ENCODE measurements at places on chromosomes 11 and 22.
A peak's percentile ranks its signal among the peaks of the same experiment; 100 is the strongest.

DNA sequence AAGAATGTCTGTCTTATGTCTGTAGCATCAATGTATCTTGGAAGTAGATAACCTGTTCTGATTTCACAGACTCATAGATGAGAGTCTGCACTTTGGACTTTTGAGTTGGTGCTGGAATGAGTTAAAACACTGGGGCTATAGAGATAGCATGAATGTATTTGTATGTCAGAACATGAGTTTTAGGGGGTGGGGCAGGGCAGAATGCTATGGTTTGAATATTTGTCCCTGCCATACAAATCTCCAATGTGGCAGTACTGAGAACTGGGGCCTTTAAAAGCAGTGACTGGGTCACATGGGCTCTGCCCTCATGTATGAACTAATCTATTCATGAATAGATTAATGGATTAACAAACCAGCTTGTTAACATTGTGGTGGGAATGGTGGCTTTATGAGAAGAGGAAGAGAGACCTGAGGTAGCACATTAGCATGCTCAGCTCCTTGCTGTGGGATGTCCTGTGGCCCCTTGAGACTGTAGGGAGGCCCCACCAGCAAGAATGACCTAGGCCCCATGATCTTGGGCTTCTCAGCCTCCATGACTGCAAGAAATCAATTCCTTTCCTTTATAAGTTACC is 15.5 kb upstream of the OR52K1 start:
- DNase-seq: no peak

DNA sequence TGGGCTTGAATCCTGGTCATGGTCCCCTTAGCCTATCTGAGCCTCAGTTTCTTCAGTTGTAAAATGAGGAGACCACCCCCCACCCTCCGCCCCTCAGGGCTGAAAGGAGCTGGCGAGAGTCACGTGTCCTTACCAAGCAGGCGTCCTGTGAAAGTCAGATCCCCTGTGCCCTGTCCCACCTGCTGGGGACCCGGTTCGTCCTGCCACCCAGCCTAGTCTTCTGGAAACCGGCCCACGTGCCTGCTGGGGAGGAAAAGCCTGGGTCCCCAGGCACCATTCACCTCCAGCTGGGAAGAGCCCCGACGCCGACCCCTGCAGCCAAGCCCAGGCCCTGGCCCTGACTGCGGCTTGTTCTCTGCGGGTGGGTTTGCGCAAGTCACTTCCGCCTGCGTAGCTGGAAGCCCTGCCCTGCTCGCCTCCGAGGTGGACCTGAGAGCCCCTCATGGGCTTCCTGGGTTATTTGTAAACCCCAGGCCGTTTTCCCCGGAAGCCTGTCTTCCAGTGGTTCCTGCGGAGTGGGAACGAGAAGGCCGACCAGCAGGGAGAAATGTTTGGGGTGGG is 679 bp upstream of the SSH3 start:
- peak; percentile 70 for DNase-seq

GRCh38 chr11:26867286-26867685 is 126.6 kb upstream of the FIBIN start:
- no peak for DNase-seq

DNA sequence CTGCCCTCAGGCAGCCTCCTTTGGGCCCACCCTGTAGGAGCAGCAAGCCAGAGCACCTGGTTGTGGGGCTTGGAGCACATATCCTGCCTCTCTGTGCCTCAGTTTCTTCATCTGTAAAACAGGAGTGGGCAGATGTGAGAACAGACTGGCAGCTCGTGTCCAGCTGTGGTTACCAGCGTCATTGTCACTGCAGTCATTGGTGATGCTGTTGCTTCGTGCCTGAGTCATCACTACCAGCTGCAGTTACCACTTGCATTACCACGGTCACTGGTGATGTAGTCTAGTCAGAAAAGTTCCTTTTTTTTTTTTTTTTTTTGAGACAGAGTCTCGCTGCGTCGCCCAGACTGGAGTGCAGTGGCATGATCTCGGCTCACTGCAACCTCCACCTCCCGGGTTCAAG is 20.4 kb downstream of the RSPH14 start:
- DNase-seq: no peak

DNA sequence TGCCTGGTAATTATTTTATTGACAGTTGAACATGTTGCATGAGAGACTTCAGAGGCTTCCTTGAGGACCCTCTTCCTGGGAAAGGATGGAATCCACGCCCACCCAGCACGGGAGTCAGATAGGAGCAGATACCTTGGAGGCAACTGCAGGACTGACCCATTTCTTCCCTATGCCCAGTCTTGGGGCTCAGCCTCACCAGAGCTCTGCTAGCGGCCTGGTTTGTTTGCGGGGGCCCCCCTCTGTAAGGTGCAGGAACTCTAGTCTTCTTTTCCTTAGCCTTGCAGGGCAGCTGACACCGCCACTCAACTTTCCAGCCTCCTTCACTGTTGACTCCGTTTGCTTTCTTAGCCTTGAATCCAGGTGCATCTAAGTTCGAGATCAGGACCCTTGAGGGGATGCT is 1032.8 kb downstream of the BRD1 start:
- DNase-seq: no peak

GRCh38 chr11:64000026-64000739 is 13.9 kb downstream of the OTUB1 start:
- DNase-seq: no peak

Data from LoVo (cell line).